ENCODE measurements at places on chromosomes 3 and 15.

GRCh38 chr3:67678665-67679064, 24.3 kb upstream of the SUCLG2 start:
- no peak for DNase-seq

GRCh38 chr15:59179717-59180116, 26.9 kb upstream of the LDHAL6B start:
- no peak for DNase-seq

- DNase-seq: no peak
These were observed 4.1 kb downstream of the SV2B start for GRCh38 chr15:91104111-91104510.

GRCh38 chr3:194133661-194134230, 2.2 kb upstream of the HES1 start:
- no peak for DNase-seq

DNA sequence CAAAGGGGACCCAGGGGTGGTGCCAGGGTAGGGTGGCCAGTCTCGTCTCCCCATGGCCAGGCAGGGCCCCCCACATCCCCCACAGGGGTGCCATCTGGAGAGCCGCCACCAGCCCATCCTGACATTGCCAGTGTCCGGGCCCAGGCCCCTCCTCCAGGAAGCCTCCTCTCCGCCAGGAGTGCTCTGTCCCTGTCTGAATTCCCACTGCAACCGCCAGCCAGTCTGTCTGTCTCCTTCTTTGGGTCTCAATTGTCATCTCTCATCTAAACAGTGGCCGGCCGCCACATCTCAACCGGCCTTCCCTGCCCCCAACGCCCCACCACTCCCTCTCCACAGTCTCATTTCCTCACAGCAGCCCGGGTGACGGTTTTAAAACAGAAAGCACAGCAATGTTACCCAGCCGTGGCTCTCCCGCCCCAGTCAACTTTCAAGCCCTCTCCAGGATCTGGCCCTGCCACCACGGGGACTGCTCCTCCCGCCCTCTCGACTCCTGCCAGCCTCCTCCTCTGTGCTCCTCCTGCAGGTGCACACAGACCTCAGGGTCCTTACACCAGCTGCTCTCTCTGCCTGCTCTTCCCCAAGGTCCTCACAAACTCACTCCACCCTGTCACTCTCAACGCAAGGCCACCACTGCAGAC, 57.0 kb downstream of the IQSEC1 start:
- no peak for DNase-seq

- DNase-seq: no peak
These were observed 369.9 kb upstream of the MCTP2 start for GRCh38 chr15:93861413-93861812.

DNA sequence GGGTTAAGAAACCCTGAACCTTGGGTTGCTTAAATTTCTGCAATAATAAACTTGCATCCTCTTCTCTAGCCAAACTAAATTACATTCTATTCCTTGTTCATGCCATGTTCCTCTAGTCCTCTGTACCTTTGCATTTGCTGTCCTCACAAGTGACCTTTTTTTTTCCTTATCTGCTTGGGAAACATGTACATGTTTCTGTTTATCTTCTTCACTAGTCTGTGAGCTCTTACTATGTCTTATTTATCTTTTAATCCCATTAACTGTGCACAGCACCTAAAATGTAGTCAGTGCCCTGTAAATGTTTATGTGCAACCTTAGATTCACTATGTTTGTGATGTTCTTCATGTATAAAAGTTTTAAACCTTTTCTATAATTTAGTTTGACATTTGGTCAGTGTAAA, 61.9 kb downstream of the REC114 start:
- no peak for DNase-seq

- DNase-seq: no peak
These were observed 27.9 kb downstream of the GTPBP8 start for GRCh38 chr3:113018536-113019181.

DNA sequence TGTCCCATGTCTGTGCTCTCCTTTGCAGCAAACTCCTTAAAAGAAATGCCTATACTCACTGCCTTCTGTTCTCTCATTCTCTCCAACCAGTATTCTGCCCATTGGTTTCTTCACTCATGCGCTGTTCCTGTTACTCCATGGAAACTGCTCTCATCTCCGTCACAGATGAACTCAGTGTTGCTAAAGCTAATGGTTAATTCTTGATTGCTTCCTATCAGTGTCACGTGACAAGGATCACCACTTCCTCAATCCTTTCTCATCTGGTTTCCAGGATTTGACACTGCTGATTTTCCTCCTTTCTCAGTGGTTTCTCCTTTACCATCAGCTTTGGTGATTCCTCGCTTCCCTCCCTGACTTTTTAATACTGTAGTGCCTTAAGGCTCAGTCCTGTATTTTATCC, 2.6 kb downstream of the DPH3 start:
- no peak for DNase-seq

DNA sequence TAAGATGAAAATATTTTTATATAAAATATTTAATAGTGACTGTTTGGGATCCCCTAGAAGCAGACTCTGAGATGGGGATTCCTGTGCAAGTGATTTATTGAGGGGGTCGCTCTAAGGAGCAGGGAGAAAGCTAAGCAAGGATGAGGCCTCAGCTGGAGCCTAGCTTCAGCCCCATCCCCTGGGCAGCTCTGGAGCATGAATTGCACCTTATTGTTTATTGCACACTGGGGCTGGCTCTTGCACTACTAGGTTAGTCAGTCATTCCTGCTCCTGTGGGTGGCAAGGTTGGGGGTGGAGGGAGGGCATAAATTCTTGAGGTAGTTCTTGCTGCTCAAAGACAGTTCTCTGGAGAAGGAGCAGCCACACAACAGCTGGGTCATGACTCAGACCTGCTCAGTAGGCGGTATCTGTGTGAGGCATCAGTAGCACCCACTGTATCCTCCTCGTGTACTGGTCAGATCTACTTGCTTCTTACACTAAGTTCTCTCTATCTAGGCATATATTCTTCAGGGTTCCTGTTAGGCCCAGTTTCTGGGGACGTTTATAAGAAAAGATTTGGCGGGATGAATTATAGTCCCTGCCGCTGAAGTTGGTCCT, 27.2 kb upstream of the TNFSF10 start:
- DNase-seq: peak; percentile 49

DNA sequence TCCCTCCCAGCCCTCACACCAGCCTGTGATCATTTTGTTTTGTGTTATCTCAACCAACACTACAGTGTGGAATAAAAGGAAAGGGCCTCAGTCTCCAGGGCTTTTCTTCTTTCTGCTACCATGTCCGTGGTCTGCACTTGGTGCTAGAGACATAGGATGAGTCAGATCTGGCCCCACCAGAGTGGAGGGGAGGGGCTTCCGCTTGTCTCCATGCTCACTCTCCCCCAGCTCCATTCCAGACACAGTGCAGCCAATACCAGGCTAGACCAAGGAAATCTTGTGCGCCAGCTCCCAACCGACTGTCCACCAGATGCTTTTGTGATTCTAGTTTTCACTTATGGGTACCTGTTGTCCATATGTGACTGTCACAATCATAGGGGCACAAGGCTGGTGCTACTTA, 51.9 kb upstream of the TMEM115 start:
- DNase-seq: no peak

DNA sequence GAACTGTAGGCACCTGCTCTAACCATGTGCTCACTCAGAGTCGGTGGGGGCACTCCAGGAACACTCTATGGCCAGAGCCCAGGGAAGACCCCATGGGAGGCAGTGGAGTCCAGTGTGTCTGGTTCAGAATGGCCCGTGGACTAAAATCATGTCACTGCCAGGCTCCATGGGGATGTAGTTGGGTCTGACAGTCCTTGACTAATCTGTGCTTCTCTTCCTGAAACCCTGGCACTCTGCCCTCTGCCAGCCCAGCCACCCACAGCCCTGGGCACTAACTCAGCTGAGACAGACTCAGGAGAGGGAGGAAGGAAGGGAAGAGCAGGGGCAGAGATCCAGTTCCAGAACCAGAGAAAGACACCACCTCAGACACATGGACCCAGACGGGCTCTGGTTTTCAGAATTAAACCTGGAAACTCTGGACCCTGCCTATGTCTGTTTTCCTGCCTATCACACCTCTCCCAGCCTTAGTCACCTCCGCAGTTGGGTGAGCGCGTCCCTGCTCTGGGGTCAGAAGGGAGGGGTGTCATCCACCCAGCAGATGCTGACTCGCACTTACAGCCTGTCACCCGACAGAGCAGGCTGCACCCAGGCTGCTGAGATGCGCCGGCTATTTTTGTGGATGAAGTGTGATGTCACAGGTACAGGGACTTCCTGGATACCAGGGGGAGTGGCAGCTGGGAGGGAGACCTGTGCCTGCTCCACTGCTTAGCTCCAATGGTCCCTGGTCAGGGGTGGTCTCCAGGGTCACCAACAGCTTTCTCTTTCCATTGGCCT, 56.8 kb upstream of the INSYN1 start:
- no peak for DNase-seq

- no peak for DNase-seq
These were observed 12.5 kb downstream of the FAM162A start for GRCh38 chr3:122396511-122396910.

GRCh38 chr3:99857278-99857677, 39.6 kb downstream of the CMSS1 start:
- DNase-seq: no peak

DNA sequence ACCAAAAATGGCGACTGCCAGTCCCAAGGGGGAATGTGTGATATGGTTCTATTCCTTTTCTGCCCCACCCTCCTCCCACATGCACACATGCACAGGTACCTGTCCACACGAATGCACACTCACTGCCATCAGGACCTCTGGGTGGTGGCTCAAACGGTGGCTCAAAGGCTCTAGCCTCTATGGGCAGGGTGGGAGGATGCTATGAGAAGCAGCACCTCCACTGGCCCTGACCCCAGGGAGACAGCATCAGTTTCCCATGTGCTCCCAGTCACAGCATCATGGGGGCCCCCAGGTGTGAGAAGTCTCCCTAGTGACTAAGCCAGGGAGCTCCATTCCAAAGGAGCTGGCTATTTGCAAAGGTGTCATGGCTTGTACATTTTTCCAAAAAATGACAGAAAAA, 15.9 kb downstream of the SEMA3G start:
- DNase-seq: no peak

DNA sequence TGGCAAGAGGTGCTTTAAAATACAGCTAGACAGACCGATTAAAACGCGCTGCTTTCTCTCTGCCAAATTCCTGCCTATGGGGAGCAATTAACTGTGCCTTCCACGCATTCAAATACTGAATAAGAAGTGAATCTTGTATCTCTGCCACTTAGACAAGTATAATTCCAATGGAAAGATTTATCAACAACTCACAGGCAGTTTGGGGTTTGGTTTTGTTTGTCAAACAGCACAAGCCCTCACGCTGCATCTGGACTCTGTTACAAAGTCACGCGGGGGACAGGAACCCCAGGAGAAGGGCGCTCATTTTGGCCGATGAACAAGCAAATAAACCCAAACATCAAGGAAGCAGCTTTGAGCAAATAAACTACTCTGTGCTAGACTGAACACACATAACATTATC, 61.8 kb upstream of the TMCO5A start:
- DNase-seq: no peak

- DNase-seq: no peak
These were observed 180.4 kb downstream of the SUCNR1 start for GRCh38 chr3:152053866-152054265.

DNA sequence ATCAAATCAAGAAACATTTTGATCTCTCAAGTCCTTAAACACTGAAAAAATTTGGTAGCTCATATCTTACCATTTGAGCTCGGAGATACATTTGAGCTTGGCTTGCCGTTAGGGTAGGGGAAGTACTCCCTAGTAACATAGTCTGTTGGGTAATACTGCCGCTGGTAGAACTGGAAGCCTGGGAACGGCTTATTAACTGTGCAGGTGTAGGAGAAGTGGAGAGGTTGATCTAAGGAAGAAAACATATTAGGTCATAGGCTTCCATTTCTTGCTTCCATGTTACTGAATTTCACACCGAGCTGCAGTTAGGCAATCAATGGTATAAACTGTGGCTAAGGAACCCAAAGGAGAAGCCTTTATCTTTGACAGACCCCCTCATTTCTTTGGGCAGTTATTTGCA, 32.5 kb downstream of the PHC3 start:
- DNase-seq: no peak

DNA sequence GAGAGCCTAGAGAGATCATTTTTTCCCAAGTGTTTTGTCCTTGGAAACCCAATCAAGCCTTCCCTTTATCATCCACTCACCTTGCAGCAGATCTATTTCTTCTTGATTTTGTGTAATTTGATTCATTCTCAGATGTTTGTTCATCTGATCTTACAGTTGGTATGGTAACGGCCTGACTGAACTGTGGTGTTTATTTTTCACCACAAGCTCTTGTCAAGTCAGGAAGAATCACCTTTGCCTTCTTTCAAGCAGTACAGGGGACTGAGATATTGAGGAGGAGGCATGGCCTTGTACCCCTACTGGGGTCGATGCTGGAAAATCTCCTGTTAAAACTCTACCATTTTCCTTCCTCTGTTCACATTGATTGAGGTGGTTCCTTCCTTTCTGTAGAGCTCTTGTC, 361.4 kb upstream of the CFAP20DC start:
- DNase-seq: no peak

DNA sequence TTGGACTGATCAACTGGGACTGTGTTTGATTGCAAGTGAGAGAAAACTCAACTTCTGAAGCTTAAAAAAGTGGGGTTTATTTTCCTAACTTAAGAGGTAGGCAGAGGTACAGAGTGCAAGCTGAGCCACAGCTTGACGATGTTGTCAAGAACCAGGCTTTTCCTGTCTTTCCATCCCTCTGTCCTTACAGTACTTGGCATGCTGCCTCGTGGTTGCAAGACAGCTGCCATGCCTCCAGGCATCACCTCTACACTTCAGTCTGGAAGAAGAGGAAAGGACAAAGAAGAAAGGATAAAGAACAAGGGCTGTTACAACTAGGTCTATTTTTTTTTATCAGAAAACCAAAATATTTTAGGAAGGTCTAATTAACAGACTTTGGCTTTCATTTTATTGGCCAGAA, 51.8 kb upstream of the GALNT15 start:
- DNase-seq: no peak

- DNase-seq: no peak
These were observed 71.9 kb downstream of the PFN2 start for GRCh38 chr3:149898771-149899170.

DNA sequence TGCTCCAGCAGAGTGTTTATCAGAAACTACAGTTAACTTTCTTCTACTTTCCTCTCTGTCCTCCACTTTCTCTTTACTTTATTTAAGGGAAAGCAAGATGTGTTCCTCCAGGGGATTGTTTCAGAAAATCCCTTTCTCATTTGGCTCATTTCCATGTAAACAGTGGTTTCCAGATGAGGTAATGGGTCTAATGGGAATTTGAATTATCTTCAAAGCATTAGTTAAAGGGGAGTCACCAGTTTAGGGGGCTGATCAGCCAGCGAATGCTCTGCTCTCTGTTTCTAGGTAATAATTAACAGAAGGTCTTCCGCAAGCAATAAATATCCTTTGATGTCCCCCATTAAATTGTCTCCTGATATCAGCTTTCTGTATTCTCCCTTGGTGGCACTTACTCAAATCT, 30.4 kb upstream of the ZNF639 start:
- DNase-seq: no peak

GRCh38 chr3:22960105-22960984, 242.8 kb upstream of the UBE2E2 start:
- no peak for DNase-seq

Measured in activated T-helper 1 cell treated with anti-CD3 and anti-CD28 coated beads, Interleukin-2, amount 50 U/mL, for 16 hours (primary cell).